ENCODE measurements at places on chromosomes 16 and 17.

- no peak for DNase-seq
These were observed 80.4 kb downstream of the PGS1 start for GRCh38 chr17:78458736-78459335.

DNA sequence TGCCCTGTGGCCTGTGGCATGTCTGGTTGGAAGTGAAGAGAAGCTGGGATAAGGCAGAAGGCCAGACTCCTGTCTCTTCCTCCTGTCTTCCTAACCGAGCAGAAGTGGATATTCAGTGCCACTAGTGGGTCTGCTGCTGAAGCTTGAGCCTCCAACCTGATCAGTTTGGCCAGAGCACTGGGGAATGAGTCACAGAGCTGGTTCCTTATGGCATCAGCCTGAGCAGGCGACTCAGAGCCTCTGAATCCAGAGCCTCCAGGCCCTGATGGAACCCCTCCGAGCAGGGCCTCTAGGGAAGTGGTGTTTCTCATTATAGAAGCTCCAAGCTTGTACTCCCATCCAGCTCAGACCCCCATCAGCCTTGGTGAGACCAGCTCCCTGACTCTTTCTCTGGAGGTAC is 2.0 kb downstream of the WSCD1 start:
- DNase-seq: peak; percentile 21

GRCh38 chr16:85017633-85018032 is 6.3 kb upstream of the ZDHHC7 start:
- DNase-seq: no peak

- DNase-seq: no peak
These were observed 16.9 kb upstream of the TNFRSF13B start for GRCh38 chr17:16988749-16989229.

- no peak for DNase-seq
These were observed 3.9 kb upstream of the C17orf99 start for GRCh38 chr17:78142119-78142861.

DNA sequence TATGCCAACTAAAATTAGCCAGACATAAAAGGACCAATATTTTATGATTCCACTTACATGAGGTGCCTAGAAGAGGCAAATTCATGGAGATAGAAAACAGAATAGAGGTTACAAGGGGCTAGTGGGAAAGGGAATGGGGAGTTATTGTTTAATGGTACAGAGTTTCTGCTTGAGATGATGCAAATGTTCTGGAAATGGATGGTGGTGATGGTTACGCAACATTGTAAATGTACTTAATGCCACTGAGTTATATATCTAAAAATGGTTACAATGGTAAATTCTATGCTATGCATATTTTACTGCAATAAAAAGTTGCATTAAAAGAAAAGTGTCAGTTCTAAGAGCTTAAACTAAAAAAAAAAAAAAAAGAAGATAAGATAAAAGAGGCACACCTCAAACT is 17.9 kb downstream of the MT1X start:
- no peak for DNase-seq

DNA sequence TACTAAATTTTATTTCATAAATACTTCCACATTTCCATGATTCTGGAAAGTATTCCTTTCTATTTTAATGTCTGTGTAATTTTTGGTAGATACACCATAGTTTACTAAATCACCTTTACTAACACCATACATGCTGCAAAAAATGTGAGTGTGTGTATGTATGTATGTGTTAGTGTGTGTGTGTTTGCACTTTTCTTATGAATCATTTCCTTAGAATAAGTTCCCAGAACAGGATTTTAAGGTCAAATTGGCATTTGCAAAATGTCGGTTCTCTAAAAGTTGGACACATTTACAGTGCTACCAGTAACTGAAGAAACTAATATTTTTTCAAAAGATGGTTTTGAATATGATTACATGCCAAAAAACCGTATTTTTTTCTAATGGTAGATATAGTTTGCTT is 137.1 kb downstream of the CYB561 start:
- no peak for DNase-seq

All from GM03348 (cell line).